CD8-positive, alpha-beta memory T cell (primary cell): ENCODE measurements at places on chromosomes 2 and 18.

GRCh38 chr18:39913672-39914366, 2041.2 kb upstream of the PIK3C3 start:
- H3K27me3 ChIP-seq, result no peaks in the 10 kb centered on the region
- no peaks in the 10 kb centered on the region for H3K4me1 ChIP-seq
- H3K27ac ChIP-seq, result no peak overlapping the region
- H3K36me3 ChIP-seq, result no peaks in the 10 kb centered on the region
- no peak overlapping the region for H3K4me3 ChIP-seq

- no peak for DNase-seq
- no peaks in the 10 kb centered on the region for H3K36me3 ChIP-seq
- peaks cover 11% of the 10 kb centered on the region for H3K27me3 ChIP-seq
- H3K4me3 ChIP-seq, result no peak overlapping the region
- H3K27ac ChIP-seq, result no peak overlapping the region
Measured at GRCh38 chr2:119434664-119435063, 3.0 kb downstream of the TMEM37 start.

GRCh38 chr2:206082298-206082843, 3.6 kb downstream of the INO80D start:
- H3K27me3 ChIP-seq, result no peaks in the 10 kb centered on the region
- DNase-seq, result no peak
- no peaks in the 10 kb centered on the region for H3K36me3 ChIP-seq
- H3K27ac ChIP-seq, result no peak overlapping the region

- H3K27me3 ChIP-seq, result no peaks in the 10 kb centered on the region
- no peaks in the 10 kb centered on the region for H3K36me3 ChIP-seq
- no peak overlapping the region for H3K4me3 ChIP-seq
- no peaks in the 10 kb centered on the region for H3K4me1 ChIP-seq
- no peak overlapping the region for H3K27ac ChIP-seq
Measured at GRCh38 chr2:170887496-170887895, 41.6 kb upstream of the GORASP2 start.

DNA sequence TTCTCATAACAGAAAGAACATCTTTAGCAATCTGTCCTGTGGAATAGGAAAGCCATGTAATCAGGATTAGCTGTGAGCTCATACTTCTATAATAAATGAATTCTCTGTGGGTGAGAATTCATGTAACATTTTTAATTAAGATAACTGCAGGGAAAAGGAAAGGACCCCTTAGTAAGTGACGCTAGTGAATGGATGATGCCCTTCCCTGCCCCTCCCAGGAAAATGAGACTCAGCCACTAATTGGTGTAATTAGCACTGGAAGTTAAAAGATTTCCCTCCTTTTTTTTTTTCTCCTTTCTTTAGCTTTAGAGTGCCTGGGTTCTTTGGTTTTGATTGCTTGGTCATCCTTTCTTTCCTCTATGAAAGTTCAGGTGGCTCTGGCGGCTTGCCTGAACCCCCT, 90.3 kb downstream of the VWA3B start:
- H3K4me3 ChIP-seq, result no peak overlapping the region
- no peak for DNase-seq
- peaks cover 3% of the 10 kb centered on the region for H3K27me3 ChIP-seq
- H3K36me3 ChIP-seq, result no peaks in the 10 kb centered on the region

DNA sequence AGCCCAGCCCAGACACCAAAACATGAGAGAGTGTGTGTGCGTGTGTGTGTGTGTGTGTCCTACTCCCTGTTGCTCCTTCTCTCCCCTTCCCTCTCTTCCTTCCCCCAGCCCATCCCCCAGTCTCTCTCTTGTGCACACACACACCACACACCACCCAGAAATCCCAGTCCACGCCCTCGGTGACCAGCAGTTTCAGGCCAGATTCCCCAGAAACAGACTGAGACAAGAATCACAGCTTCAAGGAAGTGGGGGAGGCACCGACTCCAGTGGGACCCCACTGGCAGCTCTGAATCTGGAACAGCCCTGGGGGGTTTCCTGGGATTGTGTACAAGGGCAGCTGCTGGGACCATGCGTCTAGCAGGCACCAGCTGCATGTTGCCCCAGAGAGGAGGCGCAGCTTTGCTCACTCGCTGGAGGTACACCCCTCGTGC, 113.5 kb downstream of the NDUFA10 start:
- H3K36me3 ChIP-seq, result no peaks in the 10 kb centered on the region
- H3K4me1 ChIP-seq, result peaks cover 12% of the 10 kb centered on the region
- no peak overlapping the region for H3K4me3 ChIP-seq
- no peaks in the 10 kb centered on the region for H3K27me3 ChIP-seq
- H3K27ac ChIP-seq, result no peak overlapping the region

- peak within 1 kb of the TSS; percentile 24 for H3K27ac ChIP-seq
- DNase-seq, result peak; percentile 14
- peaks cover 34% of the 10 kb centered on the region for H3K27me3 ChIP-seq
- peak within 1 kb of the TSS; percentile 74 for H3K4me3 ChIP-seq
- H3K4me1 ChIP-seq, result peaks cover 19% of the 10 kb centered on the region
Measured at GRCh38 chr18:8705238-8705960, at the start of gene MTCL1. TSS of gene MTCL1 (plus strand) at chr18:8705556. CDS start at chr18:8705661, 105 bp downstream.

DNA sequence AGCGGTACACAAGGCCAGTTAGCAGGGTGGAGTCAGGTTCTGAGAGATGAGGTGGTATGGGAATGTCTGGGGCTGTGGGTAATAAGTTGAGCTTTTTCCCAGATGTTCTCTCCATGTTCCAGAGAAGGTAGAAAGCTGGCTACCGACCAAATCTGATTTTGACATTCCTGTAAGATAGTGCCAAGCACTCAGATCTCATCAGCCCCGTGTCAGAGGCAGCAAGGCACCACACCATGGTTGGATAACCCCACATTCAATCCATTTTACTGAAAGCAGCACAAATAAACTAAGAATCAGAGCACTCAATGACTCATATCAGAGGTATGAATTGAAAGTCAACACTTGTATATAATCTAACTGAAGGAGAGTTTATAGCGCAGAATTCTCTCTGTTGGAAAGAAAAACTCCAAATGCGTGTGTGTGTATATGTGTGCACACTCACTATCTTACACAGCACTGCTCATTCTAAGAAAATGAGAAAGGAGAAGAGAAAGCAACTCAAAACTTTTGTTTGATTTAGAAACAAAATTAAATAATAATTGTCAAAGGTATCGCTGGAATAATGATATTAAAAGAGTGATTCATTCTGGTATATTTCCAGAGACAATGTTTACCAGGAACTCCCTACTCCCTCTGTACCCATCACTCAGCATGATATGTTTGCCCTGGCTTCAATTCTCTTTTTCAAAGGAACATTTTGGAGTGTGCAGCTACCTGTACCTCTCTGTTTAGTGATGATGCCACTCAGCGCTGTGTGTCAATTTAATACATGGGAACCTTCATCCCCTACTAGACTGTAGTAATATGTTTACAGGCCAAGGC, 375.1 kb upstream of the ID2 start:
- H3K4me1 ChIP-seq, result peaks cover 66% of the 10 kb centered on the region
- DNase-seq, result no peak
- no peak overlapping the region for H3K4me3 ChIP-seq
- no peaks in the 10 kb centered on the region for H3K36me3 ChIP-seq
- H3K27ac ChIP-seq, result no peak overlapping the region

GRCh38 chr18:54647176-54647575, 56.1 kb downstream of the DYNAP start:
- H3K4me1 ChIP-seq, result no peaks in the 10 kb centered on the region
- no peaks in the 10 kb centered on the region for H3K36me3 ChIP-seq
- H3K27me3 ChIP-seq, result peaks cover 3% of the 10 kb centered on the region
- no peak overlapping the region for H3K4me3 ChIP-seq
- no peak overlapping the region for H3K27ac ChIP-seq
- DNase-seq, result no peak

DNA sequence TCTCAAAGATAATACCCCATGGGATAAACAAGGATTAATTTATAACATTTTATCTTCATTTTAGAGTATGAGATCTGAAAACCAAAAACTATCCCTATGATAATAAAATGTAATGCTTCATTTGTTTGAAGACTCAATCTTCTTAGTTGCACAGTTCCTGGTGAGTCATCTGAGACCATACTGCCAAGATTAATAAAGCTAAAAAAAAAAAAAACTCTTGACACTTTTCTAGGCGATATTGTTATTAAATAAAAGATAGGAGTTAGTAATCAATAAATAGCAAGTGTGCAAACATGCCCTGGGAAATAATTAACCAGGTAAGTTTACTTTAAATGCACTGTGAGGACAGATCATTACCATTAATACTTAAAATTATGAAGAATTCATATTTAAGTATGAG, 83.9 kb downstream of the RPE start:
- H3K4me3 ChIP-seq, result no peak overlapping the region
- H3K27ac ChIP-seq, result no peak overlapping the region
- H3K4me1 ChIP-seq, result no peaks in the 10 kb centered on the region
- DNase-seq, result no peak
- H3K27me3 ChIP-seq, result no peaks in the 10 kb centered on the region
- no peaks in the 10 kb centered on the region for H3K36me3 ChIP-seq

DNA sequence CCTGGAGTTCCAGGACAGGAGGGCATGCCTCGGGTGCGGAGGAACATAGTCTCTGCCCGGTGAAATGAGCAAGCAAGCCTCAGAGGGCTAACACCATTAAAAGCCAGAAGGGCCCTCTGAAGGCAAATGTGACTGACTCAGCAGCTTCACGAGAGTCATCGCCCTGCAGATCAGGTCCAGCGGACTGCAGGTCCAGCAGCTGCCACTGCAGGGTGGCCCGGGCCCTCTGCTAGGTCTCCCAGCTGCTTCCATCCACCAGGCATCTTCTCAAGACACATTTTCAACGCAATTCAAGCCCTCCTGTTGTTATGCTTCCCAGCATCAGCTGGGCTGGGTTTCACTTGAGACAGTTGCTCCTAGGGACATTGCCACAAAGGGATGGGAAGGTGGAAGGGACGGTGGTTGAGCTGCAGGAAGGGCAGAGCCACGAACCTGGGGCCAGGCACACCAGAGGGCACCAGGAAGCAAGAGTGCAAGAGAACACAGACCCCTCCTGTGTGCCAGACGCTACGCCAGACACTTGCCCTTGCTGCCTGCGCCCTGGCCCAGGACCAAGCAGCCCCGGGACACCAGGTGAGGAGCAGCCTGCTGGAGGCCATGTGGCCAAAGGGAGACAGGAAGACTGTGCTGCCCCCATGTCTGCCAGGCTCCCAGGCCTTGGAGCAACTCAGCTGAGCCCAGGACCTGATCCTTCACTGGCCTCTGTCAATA, 173.0 kb downstream of the HDAC4 start:
- H3K27me3 ChIP-seq, result no peaks in the 10 kb centered on the region
- no peak for DNase-seq
- no peaks in the 10 kb centered on the region for H3K36me3 ChIP-seq
- H3K27ac ChIP-seq, result no peak overlapping the region

GRCh38 chr18:42053188-42053781, 98.3 kb downstream of the PIK3C3 start:
- H3K4me3 ChIP-seq, result no peak overlapping the region
- no peak overlapping the region for H3K27ac ChIP-seq
- H3K4me1 ChIP-seq, result no peaks in the 10 kb centered on the region
- peaks cover 6% of the 10 kb centered on the region for H3K36me3 ChIP-seq
- no peaks in the 10 kb centered on the region for H3K27me3 ChIP-seq

DNA sequence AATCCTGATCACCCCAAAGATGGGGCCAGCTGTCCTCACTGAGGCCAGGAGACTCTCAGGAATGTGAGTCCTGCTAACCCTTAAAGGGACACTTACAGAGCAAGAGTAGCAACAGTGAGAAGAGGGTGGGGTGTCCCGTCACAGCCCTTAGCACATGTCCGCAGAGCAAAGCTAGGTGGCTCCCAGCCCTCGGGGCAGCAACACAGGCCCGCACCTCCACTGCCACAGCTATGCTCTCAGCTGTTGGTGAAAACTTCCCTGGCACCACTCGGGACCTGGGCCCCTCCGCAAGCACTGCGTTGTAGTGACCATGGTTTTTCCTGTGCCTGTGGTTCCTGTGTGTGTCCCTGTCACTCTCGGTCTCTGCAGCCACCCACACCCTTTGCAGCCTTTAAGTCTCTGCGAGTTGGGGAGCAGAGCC, 76.4 kb upstream of the UXS1 start:
- H3K36me3 ChIP-seq, result no peaks in the 10 kb centered on the region
- DNase-seq, result no peak
- peak overlapping the region; percentile 52 for H3K4me3 ChIP-seq
- no peak overlapping the region for H3K27ac ChIP-seq
- peaks cover 6% of the 10 kb centered on the region for H3K4me1 ChIP-seq

GRCh38 chr2:37396890-37397565, 52.6 kb downstream of the QPCT start:
- no peaks in the 10 kb centered on the region for H3K36me3 ChIP-seq
- H3K27ac ChIP-seq, result no peak overlapping the region
- no peak for DNase-seq

- H3K4me1 ChIP-seq, result no peaks in the 10 kb centered on the region
- no peak for DNase-seq
- H3K27ac ChIP-seq, result no peak overlapping the region
- H3K4me3 ChIP-seq, result no peak overlapping the region
Measured at GRCh38 chr18:2135309-2135708, 436.0 kb downstream of the METTL4 start.

- no peaks in the 10 kb centered on the region for H3K27me3 ChIP-seq
- H3K27ac ChIP-seq, result no peak overlapping the region
- no peaks in the 10 kb centered on the region for H3K4me1 ChIP-seq
- H3K36me3 ChIP-seq, result no peaks in the 10 kb centered on the region
Measured at GRCh38 chr2:181022652-181023051, 42.2 kb downstream of the UBE2E3 start.

- no peaks in the 10 kb centered on the region for H3K36me3 ChIP-seq
- no peak overlapping the region for H3K4me3 ChIP-seq
Measured at GRCh38 chr2:235665661-235666212, 171.9 kb downstream of the AGAP1 start.

GRCh38 chr2:98743835-98744234, 12.9 kb upstream of the MGAT4A start:
- H3K36me3 ChIP-seq, result no peaks in the 10 kb centered on the region
- no peak for DNase-seq
- no peaks in the 10 kb centered on the region for H3K27me3 ChIP-seq
- H3K27ac ChIP-seq, result no peak overlapping the region

- H3K36me3 ChIP-seq, result peaks cover 4% of the 10 kb centered on the region
- H3K27me3 ChIP-seq, result no peaks in the 10 kb centered on the region
- no peak for DNase-seq
- no peak overlapping the region for H3K27ac ChIP-seq
- no peak overlapping the region for H3K4me3 ChIP-seq
Measured at GRCh38 chr2:25229279-25230197, 61.2 kb upstream of the POMC start.

- H3K27me3 ChIP-seq, result no peaks in the 10 kb centered on the region
- no peak for DNase-seq
- H3K4me3 ChIP-seq, result no peak overlapping the region
- H3K36me3 ChIP-seq, result no peaks in the 10 kb centered on the region
- no peaks in the 10 kb centered on the region for H3K4me1 ChIP-seq
- no peak overlapping the region for H3K27ac ChIP-seq
Measured at GRCh38 chr2:19038071-19039015, 320.1 kb downstream of the OSR1 start.

GRCh38 chr2:128414351-128414750, 95.7 kb upstream of the HS6ST1 start:
- no peaks in the 10 kb centered on the region for H3K36me3 ChIP-seq
- H3K27ac ChIP-seq, result no peak overlapping the region
- DNase-seq, result no peak
- no peaks in the 10 kb centered on the region for H3K4me1 ChIP-seq

GRCh38 chr2:64262816-64263215, 118.6 kb upstream of the PELI1 start:
- no peaks in the 10 kb centered on the region for H3K36me3 ChIP-seq
- H3K4me1 ChIP-seq, result peaks cover 6% of the 10 kb centered on the region
- H3K27ac ChIP-seq, result no peak overlapping the region
- H3K4me3 ChIP-seq, result no peak overlapping the region

- DNase-seq, result no peak
- H3K36me3 ChIP-seq, result no peaks in the 10 kb centered on the region
- H3K27ac ChIP-seq, result peak overlapping the region; percentile 82
- no peaks in the 10 kb centered on the region for H3K27me3 ChIP-seq
- peak overlapping the region; percentile 3 for H3K4me3 ChIP-seq
Measured at GRCh38 chr2:38598200-38598990, 4.3 kb downstream of the HNRNPLL start.

- H3K4me3 ChIP-seq, result no peak overlapping the region
- H3K36me3 ChIP-seq, result no peaks in the 10 kb centered on the region
- H3K27ac ChIP-seq, result no peak overlapping the region
- H3K4me1 ChIP-seq, result peaks cover 19% of the 10 kb centered on the region
Measured at GRCh38 chr18:23883277-23883790, 131.2 kb upstream of the TTC39C start.
